ENCODE measurements at places on chromosomes 7 and 10.
A peak's percentile ranks its signal among the peaks of the same experiment; 100 is the strongest.

GRCh38 chr7:113209449-113210203 lies 91.3 kb upstream of the SMIM30 start:
- DNase-seq, result no peak

GRCh38 chr10:29012926-29013554 lies 275.8 kb upstream of the LYZL1 start:
- DNase-seq, result no peak

- DNase-seq, result no peak
These were observed 34.7 kb downstream of the FBXW4 start for GRCh38 chr10:101660256-101660655.

DNA sequence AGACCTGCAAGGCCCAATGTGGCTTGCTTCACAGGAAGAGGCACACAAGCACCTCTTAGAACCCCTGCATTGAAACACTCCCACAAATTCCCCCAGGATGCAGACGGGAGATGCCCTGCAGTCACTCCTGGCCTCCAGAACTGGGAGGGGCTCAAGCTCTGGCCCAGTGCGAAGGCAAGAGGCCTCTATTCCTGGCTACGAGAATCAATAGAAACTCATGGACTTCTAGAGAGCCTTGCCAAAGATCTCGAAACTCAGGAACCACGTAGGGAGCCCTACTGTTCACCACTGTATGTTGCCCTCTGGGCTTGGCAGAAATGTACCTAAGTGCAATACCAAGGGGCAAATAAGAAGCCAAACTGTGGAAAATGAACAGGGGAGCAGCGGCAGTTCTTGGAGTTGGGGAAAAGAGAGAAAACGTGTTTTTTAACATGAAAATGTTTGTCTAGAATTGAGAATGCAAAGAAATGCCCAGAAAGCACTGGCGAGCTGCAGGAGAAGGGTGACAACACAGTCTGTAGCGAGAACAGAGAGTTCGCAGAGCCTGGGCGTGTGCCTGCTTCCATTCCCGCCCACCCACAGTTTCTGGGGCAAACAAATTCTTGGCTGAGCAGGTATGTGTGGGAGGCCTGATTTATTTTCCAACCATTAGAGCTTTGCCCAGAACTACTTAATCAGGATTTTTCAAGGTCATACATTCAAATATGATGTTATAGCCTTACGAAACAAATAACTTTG lies 260.5 kb upstream of the KLF14 start:
- no peak for DNase-seq

- DNase-seq, result peak; percentile 63
These were observed 247.0 kb downstream of the SNX10 start for GRCh38 chr7:26538689-26539088.
